ENCODE measurements at places on chromosomes 4 and X. TPM values are rescaled to one million over a fixed set of nuclear protein-coding genes. Genes with fewer than 3 reads are reported as not detected.
A peak's percentile ranks its signal among the peaks of the same experiment; 100 is the strongest.

Gene COL4A6
- not detected for total RNA-seq

GRCh38 chr4:82394896-82395295, 21.1 kb upstream of the HNRNPD start:
- no peak for DNase-seq

DNA sequence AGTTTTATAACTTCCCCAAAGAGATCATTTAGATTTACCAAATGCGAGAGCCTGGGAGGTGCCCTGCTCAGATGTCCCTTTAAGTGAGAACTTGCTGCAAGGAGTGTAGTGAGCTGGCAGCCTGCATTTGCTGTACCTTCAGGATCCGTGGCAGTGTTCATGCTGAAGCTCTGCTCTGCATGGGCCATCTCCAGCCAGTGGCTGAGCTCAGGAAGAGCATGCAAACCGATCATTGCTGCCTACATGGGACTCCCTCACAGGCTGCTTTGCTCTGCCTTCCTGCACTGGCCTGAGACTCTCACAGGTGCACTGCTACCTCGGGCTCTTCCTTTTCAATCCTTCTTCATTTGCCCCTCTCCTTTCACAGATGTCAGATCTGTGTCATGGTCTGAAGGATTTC, 152.0 kb upstream of the SFRP2 start:
- no peak for DNase-seq

DNA sequence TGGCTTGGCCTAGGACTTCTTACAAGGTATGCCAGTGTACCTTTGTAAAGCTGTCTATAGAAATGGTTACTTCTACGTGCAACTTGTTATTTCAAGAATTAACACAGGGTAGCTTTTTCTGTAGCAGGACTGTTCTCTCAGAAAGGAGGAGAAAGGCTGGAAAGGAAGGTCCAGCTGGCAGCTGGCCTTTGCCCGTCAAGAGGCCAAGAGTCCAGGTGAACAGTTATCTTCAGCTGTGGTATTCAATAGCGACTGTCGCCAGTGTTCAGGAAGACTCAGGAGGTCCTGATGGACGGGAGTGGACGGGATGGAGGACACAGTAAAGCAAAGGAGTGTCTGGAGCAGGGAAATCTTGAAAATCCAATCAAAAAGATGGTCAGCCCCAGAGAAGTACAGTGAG, 4.7 kb downstream of the CYP4V2 start:
- no peak for DNase-seq

Gene GNPDA2
- total RNA-seq: 17.6 TPM

- no peak for DNase-seq
Measured at GRCh38 chr4:150268444-150268843, 190.2 kb downstream of the DCLK2 start.

GRCh38 chrX:39895218-39896110, 202.3 kb downstream of the BCOR start:
- no peak for DNase-seq

GRCh38 chr4:80007745-80008149, 65.3 kb downstream of the ANTXR2 start:
- DNase-seq: no peak

DNA sequence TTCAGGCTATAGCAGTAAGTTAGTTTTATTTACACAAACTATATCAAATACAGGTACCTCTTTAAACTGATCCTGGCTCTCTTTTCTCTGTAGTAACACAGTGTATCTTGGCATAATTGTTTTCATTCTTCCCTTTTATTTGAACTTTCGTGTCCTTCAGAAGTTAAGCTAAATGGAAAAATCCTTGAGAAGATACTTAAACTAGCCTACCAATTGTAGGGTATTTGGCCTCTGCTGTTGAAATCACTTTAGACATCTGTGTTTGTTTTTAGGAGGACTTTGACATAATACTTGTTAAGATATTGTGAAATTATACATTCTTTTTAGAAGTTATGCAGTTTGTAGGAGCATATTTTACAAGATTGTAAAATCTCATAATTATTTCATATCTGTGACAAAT, 90.3 kb upstream of the GK2 start:
- DNase-seq: no peak

DNA sequence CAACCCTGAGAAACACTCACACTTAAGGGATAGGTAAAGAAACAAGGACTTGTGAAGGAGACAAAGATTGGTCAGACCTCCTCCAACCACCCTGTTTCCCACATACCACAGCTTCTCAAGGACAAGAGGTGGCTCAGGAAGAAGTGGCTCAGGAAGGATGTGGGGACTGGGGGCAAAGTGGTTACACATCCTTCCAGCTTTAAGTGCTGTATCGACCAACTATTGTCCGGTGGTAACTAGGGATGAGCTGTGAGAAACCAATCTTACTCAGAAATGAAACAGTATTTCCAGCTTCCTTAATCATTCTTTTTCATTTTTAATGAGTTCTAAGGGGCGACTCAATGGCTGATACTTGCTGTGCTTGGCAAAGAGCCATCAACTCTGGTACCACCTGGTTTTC, 8.5 kb upstream of the LHFPL1 start:
- DNase-seq: no peak

Gene FHDC1
- total RNA-seq: 0.12 TPM

Gene FDCSP
- total RNA-seq: not detected

- no peak for DNase-seq
Measured at GRCh38 chr4:54527532-54527931, 130.2 kb upstream of the KIT start.

- DNase-seq: peak; percentile 14
Measured at GRCh38 chr4:2251073-2251794, 9.3 kb upstream of the HAUS3 start.

Gene VSIG4
- total RNA-seq: not detected

GRCh38 chr4:183860731-183861130, 44.4 kb upstream of the STOX2 start:
- DNase-seq: no peak

- DNase-seq: no peak
Measured at GRCh38 chrX:74015379-74016019, 288.5 kb upstream of the ZCCHC13 start.

Gene CXorf49B
- total RNA-seq: not detected

- DNase-seq: no peak
Measured at GRCh38 chr4:14184265-14184664, 556.7 kb upstream of the BOD1L1 start.

GRCh38 chr4:4992833-4993232, 26.4 kb downstream of the CYTL1 start:
- DNase-seq: no peak

Gene CXorf49
- not detected for total RNA-seq

GRCh38 chr4:143360838-143361625, 24.4 kb downstream of the GAB1 start:
- DNase-seq: no peak

DNA sequence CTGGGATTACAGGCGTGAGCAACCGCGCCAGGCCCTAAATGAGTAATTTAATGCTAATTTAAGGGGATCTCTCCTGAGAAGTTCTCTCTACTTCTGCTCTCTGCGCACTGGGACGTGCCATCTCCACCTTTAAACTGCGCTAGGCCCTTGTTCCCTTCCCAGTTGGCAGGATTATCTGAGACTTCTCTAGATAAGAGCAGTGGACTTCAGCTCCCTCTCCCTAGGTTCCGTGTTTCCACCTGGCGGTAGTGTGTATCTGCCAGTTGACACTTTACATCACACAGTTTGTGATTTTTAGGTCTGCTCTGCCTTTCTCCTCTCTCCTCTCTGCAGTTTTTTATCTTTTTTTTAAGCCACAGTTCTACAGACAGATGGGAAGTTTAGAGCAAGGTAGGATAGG, 40.2 kb downstream of the ARHGAP10 start:
- DNase-seq: no peak

- no peak for DNase-seq
Measured at GRCh38 chr4:81743731-81744435, 272.2 kb upstream of the RASGEF1B start.

DNA sequence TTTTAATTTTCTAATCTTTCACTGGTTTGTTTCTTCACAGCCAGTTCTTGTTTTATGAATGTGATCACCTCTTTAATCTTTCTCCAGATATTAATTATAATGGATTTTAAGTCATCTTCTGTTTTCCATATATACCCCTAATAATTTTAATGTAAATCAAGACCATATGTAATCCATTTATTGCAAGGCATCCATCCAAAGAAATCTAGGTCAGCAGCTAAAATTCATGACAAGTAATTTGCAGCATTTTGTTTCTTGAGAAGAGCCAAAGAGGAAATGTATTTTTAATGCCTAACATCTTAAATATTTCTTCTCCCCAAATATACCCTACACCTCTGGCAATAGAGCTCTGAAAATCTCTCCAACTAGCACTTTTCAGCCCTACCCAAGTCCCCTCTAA, 81.1 kb downstream of the SUPT20HL2 start:
- DNase-seq: no peak
